ENCODE measurements at places on chromosomes 6 and 20.
A peak's percentile ranks its signal among the peaks of the same experiment; 100 is the strongest.

DNA sequence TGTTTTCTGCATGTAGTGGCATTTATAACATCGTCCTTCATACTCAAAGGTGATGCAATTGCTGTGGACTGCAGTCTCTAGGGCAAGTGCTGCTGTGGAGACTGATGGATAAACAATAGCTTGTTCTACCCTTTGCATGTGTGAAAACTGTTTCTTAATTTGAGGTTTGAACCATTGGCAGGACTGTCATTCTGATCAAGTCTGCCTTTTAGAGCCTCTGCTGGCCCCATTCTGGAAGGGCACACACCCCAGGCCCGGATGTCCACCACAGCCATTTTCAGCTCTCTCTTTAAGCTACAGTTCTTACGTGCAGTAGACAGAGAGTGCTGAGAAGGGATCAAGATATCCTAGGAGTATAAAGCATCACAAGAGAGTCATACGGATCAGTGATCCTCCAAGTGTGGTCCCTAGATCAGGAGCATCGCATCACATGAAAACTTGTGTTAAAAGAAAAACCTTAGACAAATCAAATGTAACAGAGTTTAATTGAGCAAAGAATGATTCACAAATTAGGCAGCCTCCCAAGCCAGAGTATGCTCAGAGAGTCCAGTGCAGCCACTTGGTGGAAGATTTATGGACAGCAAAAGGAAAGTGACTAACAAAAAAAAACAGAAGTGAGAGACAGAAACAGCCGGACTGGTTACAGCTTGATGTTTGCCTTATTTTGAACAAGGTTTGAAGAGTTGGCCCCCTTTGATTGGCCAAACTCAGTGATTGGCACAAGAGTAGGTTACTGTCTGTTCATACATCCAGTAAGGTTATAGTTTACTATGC is 52.0 kb downstream of the FRK start:
- no peak for DNase-seq

DNA sequence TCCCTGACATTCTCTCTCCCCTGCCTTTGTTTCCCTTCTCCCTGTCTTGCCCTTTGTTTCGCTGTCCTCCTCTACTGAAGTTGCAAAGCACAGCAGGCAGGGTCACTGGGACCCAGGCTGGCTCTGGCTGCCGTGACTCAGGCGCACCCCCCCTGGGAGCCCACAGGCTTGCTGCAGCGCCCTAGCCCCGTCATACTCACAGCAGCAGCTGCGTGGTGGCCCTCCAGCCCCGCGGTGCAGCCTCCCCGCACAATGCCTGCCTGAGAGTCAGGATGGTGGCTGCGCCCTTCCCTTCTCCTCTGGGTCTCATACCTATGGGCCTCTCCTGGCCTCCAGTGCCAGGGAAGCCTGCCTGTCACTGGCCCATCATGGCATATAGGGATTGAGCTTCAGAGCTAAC is 41.7 kb downstream of the TXNDC5 start:
- no peak for DNase-seq

- no peak for DNase-seq
Observed at GRCh38 chr6:65924411-65924810, 217.4 kb upstream of the EYS start.

- DNase-seq, result peak; percentile 36
Observed at GRCh38 chr6:28863604-28864325, 60.0 kb downstream of the TRIM27 start.
